ENCODE measurements at places on chromosomes 2 and 18. TPM values are rescaled to one million over a fixed set of nuclear protein-coding genes. Genes with fewer than 3 reads are reported as not detected.
A peak's percentile ranks its signal among the peaks of the same experiment; 100 is the strongest.

PROKR1 gene
- total RNA-seq, result not detected

CHST9 gene
- total RNA-seq, result not detected

ABCG8 gene
- total RNA-seq, result not detected

KATNAL2 gene
- 0.55 TPM for total RNA-seq

DNA sequence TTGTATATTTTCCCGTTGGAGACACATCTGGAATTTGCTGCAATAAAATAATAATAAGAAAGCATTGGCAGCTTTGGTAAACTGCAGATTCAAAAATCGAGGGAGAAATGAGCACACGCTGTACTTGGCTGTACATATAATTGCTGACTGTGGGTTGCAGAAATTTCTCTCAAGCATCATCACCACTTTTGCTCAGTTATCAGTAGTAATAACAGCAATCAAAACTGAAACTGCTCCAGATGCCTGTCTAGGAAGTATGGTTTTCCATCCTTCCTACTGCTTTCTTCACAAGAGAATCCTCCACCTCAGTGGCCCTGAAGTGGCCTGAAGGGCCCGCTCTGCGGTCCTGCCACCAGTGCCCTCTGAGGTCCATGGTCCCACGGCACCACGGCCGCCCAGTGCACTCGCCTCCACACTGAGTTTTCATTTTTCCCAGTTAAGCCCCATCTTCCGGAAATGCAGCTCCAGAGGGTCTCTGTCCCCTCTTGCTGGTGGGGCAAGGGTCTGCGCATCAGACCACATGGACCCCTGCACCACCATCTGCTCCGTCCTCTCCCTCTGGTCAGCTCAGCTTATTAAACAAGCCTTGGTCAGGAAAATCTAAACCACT, 3.9 kb downstream of the DUSP28 start:
- no peak for DNase-seq

- DNase-seq, result no peak
Observed at GRCh38 chr2:48471048-48471474, 58.9 kb upstream of the STON1 start.

GRCh38 chr2:70029814-70030409, 57.4 kb upstream of the PCBP1 start:
- no peak for DNase-seq

GRCh38 chr18:3596637-3597384, 146.8 kb downstream of the TGIF1 start:
- DNase-seq, result peak; percentile 74

DNA sequence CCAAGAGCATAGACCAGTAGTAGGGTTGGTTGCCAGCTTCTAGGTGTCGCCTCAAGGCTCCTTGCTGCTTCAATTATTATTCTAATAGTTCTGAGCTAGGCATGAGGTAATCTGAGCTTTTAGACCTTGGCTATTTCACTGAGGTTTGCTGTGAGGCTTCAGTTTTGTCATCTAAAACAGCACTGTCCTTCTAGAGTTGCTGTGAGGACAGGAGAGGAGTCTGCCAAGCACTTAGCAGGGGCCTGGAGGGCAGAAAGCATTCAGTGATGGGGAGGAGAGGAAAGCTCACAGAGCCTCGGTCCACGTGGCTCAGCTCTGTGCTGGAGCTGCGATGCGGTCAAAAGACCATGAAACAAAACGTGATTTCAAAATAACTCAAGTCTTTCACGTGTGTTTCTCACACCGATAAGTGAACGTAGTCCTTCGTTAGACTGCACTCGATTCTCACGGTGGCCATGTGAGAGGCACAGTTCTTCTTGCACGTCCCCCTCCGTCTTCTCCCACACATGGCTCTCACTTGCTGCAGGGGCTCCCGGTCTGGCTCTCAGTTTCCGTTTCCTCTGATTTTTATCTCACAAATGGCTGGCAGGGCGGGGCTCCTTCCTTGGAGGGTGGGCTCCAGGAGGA, 113.7 kb downstream of the B3GNT2 start:
- peak; percentile 32 for DNase-seq

- DNase-seq, result peak; percentile 72
Observed at GRCh38 chr2:46179037-46179621, 118.1 kb upstream of the EPAS1 start.

DNA sequence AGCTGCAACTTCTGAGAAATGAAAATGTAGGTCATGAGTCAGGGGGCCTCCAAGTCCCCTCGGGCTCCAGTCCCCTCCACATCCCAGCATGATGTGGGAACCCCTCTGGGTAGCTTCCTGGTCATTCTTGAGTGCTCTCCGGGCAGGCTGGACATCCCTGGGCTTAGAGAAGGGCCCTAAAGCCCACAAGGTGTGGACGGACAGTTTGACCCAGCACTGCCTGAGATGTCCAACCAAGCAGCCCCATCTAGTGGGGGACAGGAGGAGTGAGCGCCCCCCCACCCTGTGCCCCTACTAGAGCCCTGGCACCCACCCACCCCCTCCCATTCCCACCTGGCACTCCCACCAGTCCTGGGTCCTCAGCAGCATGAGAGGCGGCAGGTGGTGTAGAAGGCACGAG, 46.0 kb downstream of the CYP27C1 start:
- DNase-seq, result no peak

Data from activated CD4-positive, alpha-beta memory T cell treated with anti-CD3 and anti-CD28 coated beads, Interleukin-2, amount 10 ng/mL, durations not matched to agents 7 days and 5 days (primary cell).